ENCODE measurements at places on chromosomes 7 and 10. TPM values are rescaled to one million over a fixed set of nuclear protein-coding genes. Genes with fewer than 3 reads are reported as not detected.

Gene ASB10
- total RNA-seq: 3.4 TPM

Gene GPNMB
- total RNA-seq: 31.2 TPM

Gene NEBL
- total RNA-seq: 62.6 TPM

Gene AKR1C8
- 0.41 TPM for total RNA-seq

Gene FAM241B
- 4.1 TPM for total RNA-seq

Gene CLRN3
- total RNA-seq: 6.5 TPM

Gene GFRA1
- total RNA-seq: 43.8 TPM

Gene FBXL13
- 3.2 TPM for total RNA-seq

Gene PRRT4
- total RNA-seq: 3.3 TPM

Gene LMBR1
- total RNA-seq: 111 TPM

Gene TES
- 59.8 TPM for total RNA-seq

Gene TAS2R40
- not detected for total RNA-seq

Gene UCN3
- not detected for total RNA-seq

Gene TET1
- total RNA-seq: 16.5 TPM

Gene OR6B1
- total RNA-seq: not detected

Gene VTI1A
- 36.8 TPM for total RNA-seq

Gene VWA2
- 3.0 TPM for total RNA-seq

Gene CALHM3
- not detected for total RNA-seq

Gene WNT8B
- total RNA-seq: 0.29 TPM

Gene TMEM176A
- 71.8 TPM for total RNA-seq

Gene AKR1C1
- total RNA-seq: 6.3 TPM

Gene EPC1
- 80.9 TPM for total RNA-seq

Gene LBX1
- total RNA-seq: 1.5 TPM

Gene ZNF853
- total RNA-seq: 16.8 TPM

Gene SLC26A5
- not detected for total RNA-seq

Gene GNGT1
- total RNA-seq: not detected

Gene RAPGEF5
- total RNA-seq: 138 TPM
